ENCODE measurements at places on chromosomes 4 and X.

DNA sequence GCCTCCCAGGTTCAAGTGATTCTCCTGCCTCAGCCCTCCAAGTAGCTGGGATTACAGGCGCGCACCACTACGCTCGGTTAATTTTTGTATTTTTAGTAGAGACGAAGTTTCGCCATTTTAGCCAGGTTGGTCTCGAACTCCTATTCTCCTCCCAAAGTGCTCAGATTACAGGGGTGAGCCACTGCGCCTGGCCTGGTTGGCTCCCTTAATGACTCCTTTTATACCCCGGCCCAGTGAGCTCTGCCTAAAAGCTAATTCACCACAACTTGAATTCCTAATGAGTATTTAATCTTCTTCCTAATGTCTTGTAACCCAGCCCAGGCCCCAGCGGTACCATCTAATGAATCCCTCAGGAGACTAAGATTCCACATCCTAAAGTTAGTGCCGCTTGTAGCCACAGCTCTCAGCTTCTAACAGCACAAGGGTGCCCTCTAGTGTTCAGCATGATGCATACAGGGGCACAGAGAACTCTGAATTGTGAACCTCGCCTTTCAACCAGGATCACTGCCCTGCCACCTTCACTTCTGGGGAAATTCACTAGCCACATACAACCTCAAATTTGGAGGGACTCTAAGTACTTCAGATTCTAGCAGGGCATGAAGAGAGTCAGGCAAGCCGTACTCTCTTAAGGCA, 89.5 kb downstream of the OR13H1 start:
- DNase-seq, result peak; percentile 2

- DNase-seq, result no peak
Measured at GRCh38 chr4:54823616-54824015, 165.9 kb downstream of the KIT start.

DNA sequence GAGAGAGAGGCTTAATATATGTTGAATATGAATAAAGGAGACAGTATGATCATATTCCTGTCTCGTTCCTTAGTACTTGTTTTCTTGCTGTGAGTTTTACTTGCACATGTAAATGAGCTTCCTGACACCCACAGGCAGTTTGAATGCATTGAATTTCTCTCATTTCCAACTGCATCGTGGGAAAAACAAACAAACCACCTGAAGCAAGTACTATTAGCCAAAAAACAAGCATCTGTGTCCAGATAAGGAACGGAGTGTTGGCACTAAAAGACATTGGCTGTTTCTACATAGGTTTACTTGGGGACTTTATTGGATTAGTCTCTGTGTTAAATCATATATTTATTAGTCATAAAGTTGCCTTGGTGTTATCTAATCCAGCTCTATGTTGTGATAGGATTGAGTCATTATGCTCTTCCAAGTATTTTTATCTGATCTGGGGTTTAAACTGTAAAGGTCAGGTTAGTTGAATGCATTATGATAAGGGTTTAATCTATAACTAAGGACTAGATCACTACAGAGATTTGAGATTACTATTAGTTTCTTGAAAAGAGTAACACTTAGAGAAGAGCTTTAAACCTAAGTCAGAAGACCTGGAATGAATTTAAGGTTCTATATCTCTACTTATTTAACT, 339.0 kb upstream of the SPANXN4 start:
- no peak for DNase-seq

DNA sequence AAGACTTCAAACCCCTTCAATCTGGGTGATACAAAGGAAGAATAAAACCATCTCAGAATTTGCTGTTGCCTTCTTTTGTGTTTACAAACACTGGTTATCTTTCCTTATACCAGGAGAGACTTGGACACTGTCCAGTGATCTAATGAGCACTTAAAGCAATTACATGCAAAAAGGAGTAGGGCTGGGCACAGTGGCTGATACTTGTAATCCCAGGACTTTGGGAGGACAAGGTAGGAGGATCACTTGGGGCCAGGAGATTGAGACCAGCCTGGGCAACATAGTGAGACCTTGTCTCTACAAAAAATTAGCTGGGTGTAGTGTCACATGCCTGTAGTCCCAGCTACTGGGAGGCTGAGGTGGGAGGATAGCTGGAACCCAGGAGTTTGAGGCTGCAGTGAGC, 95.7 kb upstream of the DRD5 start:
- no peak for DNase-seq

DNA sequence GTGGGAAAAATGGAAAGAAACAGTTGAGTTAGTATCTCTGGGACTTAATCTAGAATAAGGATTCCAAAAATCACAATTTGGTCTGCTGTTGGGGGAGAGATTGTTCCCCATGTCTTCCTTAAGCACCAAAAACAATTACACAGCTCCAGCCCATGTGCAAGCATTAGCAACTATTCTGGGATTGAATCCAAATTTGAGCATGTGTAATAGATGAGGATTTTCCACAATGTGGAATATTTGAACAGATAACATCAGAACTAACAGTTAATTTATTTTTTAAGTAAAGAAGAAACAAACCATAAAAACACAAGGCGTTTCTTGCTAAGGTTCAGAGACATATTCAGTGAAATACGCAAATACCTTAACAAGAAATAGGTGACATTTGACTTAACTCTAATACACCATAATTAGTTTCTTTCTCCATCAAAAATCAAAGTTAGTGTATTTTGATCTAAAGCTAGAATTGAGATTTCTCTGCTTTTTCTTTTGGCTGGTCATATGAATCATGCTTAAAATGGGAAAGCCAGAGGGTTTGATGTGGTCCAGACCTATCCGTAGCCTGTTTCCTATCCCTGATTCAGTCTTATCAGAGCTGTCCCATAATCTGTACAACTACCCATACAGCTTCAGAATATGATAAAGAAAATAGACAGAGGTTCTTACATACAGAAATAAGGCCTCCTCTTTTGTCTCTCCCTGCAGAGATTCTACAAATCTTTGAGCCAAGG, 413.4 kb downstream of the PACRGL start:
- DNase-seq, result no peak

DNA sequence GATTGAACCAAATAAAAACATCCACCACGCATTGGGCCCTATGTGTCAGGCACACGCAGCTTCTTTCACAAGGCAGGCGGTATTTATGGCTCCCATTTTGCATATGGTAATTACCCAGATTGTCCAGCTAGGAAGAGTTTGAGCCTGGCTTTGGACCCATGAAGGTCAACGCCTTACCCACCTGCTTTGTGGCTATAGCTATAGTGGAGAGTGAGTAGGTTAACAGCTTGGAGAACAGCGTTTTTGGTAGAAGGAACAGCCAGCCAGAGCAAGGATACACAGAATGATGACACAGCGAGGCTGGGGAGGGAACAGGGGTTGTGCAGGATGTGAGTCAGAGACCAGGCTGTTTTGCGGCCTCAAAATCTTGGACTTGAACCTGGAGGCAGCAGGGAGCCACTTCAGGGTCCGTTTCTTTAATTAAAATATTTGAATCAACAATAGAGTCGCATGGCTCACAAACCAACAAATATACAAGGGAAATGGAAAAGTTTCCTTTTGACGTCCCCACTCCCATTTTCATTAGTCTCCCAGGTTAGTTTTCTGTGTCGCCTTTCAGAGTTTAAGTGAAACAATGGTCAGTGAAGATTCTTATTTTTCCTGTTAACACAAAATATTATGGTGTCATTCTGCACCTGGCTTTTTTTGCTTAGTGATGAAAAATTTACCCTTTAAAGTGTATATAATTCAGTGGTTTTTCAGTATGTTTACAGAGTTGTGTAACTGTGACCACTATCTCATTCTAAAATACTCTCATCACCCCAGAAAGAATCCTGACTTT, 118.2 kb upstream of the STX18 start:
- no peak for DNase-seq

DNA sequence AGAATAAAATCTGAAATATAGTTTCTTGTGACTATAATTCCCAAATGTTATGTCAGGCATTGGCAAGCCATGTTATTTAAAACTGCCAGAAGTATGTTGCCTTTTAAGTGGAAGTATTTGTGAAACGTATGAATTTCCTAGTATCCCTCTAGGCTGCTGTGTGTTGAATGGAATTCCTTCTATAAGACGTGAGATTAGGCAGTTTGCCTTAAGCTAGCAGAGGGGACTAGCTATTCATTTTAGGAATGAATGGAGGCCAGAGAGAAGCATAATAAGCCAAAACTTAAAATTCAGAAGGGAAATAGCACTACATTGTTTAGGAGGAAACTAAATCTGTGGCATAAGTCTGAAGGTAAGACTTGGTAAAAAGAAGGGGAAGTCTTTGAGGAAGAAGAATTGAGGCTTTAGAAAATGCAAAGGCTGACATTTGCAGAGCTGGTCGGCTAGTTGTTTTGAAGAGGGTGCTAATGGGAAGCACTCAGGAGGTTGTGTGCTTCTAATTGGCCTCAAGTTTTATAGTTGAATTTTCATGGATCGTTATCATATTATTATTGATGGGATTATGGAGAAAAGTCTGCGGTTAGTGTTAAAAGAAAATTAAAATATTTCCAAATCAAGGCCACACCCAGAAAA, 57.1 kb downstream of the TMEM131L start:
- DNase-seq, result no peak

- no peak for DNase-seq
Measured at GRCh38 chr4:1991596-1992434, 17.0 kb downstream of the NELFA start.

GRCh38 chr4:127449449-127449848, 183.3 kb upstream of the INTU start:
- no peak for DNase-seq

All from frontal cortex (tissue), 4 donors.